HTR-8/SVneo (cell line): ENCODE measurements at places on chromosomes 6 and 20.
A peak's percentile ranks its signal among the peaks of the same experiment; 100 is the strongest.

- no peak for DNase-seq
These were observed 1.7 kb upstream of the C6orf141 start for GRCh38 chr6:49548613-49549304.

DNA sequence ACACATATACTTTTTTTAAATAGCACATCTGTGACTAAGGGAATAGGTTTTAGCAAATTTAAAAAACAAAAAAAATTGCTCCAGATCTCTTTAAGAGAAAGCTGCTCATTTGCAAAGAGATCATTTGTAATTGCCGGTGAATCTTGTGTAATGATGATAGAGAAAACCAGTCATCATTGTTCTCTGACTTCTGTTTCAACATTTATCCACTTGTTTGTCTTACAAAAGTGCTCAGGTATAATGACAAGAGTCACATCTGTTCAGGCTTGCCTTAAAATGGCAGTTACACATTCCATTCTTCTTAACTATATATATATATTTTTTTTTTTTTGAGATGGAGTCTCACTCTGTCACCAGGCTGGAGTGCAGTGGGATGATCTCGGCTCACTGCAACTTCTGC is 165.2 kb downstream of the AIG1 start:
- no peak for DNase-seq

DNA sequence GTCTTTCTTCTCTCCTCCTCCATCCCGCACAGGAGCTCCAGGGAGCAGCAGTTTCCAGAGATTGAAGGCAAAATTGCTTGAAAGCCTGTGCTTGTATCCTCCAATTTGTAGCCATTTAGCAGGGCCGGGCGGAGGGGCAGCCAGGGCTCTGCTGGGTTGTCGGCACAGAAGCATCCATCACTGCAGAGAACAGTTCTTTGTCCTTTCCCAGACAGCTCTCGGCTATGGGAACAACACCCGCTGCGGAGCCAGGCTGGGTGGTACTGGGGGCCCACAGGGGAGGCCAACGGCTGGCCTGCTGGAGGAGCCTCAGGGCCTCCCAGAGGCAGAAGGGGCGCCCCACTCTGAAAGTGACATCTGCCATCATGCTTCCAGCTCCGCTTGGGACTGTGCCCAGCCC is 7.8 kb downstream of the HRH3 start:
- DNase-seq: no peak

GRCh38 chr6:37354526-37355384 is 972 bp downstream of the RNF8 start:
- DNase-seq: peak; percentile 48

- no peak for DNase-seq
These were observed 86.0 kb downstream of the MBOAT1 start for GRCh38 chr6:20126102-20126752.

DNA sequence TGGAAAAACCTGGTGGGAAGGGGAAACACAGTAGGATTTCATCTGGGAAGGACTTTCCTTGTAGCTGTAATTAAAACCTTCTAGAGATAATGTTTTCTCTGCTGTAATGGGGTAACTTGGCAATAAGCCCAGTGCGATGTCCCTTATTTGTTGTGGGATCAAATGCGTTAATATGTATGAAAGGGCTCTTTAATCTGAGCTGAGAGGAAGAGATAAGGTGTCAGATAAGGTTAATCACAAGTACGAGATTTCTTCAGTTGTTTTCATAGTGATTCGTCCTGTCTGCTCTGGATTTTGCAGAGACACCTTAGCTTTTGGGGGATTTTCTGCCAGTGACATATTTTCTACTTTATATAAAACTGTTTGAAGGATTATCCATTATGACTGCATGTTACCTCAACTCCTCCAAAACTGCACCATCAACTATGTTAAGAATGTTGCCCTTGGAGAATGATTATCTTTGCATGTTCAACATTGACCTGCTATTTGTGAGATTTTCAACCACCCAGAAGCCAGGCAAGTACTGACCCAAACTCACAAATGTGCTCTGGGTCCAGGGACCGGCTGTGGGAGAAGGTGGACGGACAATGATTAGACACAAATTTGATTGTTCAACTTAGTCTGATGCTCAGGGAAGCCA is 21.2 kb upstream of the ELOVL5 start:
- no peak for DNase-seq

DNA sequence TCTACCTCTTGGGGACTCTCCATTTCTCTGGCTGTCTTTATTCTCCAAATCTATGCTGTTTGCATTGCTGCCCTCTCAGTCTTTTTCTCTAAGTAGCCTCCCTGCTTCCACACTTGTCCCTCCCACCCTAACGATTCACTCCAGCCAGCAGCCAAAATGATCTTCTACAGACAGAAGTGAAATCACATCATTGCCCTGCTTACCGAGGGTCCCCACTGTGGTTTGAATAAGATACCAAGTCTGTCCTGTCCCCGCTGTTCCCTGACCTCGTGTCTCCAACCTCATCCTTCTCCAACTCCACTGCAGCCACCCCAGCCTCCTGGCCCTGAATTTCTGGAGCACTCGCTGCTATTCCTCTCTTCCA is 11.5 kb upstream of the OCSTAMP start:
- DNase-seq: no peak

GRCh38 chr6:31739639-31740396 is at the start of gene MSH5:
TSS of gene MSH5 (plus strand) at chr6:31740005. CDS start at chr6:31740467, 462 bp downstream.
- peak; percentile 98 for DNase-seq

GRCh38 chr6:43796903-43797890 is 27.2 kb downstream of the VEGFA start:
- DNase-seq: no peak

GRCh38 chr20:4717816-4718570 is 3.7 kb upstream of the PRND start:
- no peak for DNase-seq

DNA sequence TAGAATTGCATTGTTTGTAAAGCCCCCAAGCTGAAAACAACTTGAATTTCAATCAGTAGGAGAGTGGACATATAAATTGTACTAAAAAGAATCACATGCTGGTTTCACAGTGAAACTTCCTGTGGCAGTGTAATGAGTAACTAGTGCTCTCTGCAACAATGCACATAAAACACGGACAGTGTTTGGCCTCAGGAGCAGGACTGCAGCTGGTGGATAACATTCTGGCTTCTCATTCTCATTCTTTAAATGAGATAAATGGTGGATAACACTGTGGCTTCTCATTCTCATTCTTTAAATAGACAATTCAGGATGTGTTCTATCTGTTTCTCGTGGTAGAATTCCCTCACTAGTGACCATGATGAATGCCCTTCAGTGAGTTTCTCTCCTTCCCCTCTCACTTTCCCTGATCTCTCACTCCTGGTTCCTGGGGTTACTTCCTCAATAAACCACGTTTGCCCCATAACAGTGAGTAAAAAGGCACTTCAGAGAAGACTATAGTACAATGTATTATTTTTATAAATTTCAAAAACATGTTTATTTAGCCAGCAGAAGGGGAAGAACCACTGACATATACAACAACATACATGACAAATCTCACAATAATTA is 59.9 kb downstream of the SLC22A2 start:
- no peak for DNase-seq

DNA sequence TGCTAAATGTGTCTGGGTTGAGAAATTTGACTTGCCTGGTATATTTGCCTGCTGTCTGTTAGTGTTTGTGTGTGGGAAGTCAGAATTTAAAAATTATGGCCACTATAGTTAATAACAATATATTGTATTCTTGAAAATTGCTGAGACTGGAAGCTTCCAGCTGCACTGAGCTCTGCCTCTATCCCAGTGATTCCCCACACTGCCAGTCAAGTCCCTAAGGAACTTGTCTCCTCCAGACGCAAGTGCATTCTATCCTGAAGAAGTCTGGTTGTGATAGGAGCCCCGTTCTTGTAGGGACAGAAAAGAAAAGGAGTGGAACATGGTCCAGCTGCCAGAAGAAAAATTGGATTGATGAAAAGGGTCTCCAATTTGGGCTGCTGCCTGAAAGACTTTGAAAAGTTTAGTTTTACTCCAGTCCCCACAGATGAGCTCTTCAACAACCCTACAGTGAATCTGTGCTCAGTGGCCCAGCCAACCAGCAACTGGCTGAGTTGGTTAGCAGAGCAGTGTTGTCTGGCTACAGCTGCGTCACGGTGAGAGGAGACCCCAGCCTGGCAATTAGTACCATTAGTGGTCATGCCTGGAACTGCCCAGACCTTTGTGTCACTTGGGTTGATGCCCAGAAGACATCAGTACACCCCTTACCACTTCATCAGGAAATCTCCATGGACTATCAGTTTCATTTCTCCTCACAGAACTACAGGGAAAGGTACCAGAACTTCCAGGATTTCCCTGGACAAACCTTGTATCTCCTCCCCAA is 183.1 kb upstream of the MCHR2 start:
- no peak for DNase-seq

DNA sequence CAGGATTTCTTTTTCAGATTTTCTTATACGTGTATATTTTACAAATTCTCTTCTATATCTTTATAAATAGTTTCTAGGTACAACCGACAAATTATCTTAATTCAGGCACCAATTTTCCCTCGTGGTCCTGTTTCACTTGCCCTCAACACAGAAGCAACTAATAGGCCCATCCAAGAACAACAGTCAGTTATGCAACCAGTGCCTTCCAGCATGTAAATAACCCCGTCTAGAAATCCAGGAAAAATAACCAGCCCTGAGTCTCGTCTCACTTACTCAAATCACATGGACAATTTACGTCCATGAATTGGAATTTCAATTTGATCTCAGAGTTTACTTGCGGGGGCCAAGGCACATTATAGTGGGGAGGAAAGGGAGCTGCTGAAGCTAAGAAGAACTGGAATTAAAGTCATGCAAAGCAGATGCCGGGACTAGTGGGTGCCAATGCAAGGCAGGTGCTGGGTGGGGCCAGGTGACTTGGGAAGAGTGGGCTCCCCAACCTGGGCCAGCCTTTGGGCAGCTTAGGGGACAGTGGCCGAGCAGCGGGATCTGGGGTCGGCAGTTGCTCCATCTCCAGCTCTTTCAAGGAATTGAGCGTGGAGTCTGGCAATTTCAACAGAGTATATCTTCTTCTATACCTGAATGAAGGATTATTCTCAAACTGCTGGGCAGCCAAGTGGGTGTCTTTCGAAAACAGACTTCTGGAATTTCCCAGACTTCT is 121.7 kb downstream of the EDN3 start:
- DNase-seq: no peak

- no peak for DNase-seq
These were observed 19.7 kb downstream of the TBC1D32 start for GRCh38 chr6:121314381-121315112.

DNA sequence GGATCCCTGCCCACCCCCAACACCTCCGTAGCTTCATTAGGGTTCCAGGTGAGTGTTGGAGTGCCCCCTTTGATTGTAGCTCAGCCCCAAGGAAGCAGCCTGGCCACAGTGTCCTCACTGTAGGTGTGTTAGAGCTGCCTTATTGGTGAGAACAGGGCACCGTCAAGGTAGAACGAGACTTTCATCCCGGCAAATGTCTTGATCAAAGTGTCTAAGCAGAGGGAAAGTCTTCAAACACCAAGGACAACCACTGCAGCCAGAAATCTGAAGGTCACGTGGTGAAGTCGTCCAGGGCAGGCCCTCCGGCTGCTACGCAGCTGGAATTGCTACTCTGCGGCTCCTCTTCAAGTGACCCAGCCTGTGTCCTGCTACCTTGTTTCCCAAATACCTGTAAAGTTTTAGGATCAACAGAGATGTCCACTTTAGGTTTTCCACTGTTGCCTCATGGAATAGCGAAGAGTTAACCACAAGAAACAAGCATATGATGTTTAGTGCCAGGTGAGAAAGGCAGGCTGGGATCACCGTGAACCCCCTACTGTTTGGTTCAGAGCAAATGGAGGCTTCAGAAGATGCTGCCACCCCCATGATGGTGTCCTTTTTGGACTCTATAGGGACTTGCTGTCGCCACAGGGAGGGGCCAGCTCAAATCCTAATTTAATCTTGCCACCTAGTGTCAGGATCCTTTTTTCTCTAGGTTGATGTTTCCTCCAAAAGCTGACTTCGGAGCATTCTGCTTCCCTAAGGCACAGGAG is 1.7 kb upstream of the DLL1 start:
- DNase-seq: no peak

GRCh38 chr6:37524025-37524969 is 24.6 kb upstream of the CCDC167 start:
- peak; percentile 39 for DNase-seq

DNA sequence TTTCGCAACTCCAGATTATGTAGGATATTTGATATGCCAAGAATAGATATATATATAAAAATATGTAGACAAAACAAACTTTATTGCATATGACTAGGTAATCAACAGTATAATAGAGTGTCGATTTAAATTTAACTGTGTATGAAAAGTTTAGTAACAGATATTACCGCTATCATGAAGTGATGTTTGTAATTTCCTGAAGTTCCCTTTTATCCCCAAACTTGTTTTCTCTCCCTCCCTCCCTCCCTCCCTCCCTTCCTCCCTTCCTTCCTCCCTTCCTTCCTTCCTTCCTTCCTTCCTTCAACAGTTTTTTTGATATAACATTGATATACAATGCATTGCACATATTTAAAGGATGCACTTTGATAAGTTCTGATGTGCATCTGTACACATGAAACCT is 15.2 kb downstream of the ADGB start:
- DNase-seq: no peak

GRCh38 chr20:23602241-23602640 is 3.5 kb downstream of the CST9 start:
- DNase-seq: no peak

- DNase-seq: no peak
These were observed 1.0 kb downstream of the TOMM34 start for GRCh38 chr20:44959082-44959637.

GRCh38 chr6:111950661-111951496 is 77.6 kb upstream of the FYN start:
- no peak for DNase-seq
